ENCODE measurements at places on chromosomes 3 and 15. TPM values are rescaled to one million over a fixed set of nuclear protein-coding genes. Genes with fewer than 3 reads are reported as not detected.

The WDR73 gene
- total RNA-seq = 13.6 TPM

The ADAM10 gene
- 73.1 TPM for total RNA-seq

DNA sequence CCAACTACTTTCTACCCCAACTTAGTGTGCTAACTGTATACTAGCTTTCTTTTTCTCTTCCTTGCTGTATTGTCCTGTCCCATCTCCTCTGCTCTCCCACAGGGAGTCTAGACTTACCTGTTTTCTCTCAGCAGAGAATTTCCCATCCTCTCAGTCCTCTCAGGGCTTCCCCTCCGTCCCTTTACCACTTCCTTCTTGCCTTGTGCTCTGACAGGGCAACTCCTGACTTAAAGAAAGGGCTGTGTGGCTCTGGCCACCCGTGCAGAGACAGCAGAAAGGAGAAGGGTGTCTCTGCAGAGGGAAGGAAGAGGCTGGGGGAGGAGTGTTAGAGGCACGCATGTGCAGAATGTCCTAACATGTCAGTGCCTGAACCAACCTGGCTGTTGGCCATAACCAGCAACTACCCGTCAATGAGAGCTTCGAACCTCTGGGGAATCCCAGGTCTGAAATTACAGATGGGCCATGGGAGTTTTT is at the start of gene GCSAM:
GCSAM (minus strand) TSS at position 274 of the 474 bp plus-strand sequence; CDS start at position 146, 128 bp downstream.
- DNase-seq = no peak

The RYR3 gene
- total RNA-seq = 0.69 TPM

- DNase-seq = no peak
These were observed 6.5 kb upstream of the THBS1 start for GRCh38 chr15:39574427-39574826.

DNA sequence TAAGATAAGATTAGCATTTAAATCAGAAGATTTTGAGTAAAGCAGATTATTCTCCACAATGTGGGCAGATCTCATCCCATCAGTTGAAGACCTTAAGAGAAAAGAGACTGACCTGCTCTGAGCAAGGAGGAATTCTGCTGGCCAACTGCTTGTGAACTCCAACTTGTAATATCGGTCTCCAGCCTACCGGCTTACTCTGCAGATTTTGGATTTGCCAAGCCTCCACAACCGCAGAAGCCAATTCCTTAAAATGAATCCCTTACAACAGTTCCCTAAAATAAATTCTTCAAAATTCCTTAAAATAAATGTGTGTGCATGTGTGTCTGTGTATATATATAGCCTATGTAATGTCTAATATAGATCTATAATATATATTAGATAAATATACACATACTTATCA is 107.4 kb upstream of the KLF13 start:
- no peak for DNase-seq

GRCh38 chr3:129333891-129334290 is 55.2 kb downstream of the HMCES start:
- no peak for DNase-seq

The MTMR10 gene
- 11.0 TPM for total RNA-seq

The RPL22L1 gene
- total RNA-seq = 64.9 TPM

The GP5 gene
- not detected for total RNA-seq

The LOXL1 gene
- total RNA-seq = 11.8 TPM

DNA sequence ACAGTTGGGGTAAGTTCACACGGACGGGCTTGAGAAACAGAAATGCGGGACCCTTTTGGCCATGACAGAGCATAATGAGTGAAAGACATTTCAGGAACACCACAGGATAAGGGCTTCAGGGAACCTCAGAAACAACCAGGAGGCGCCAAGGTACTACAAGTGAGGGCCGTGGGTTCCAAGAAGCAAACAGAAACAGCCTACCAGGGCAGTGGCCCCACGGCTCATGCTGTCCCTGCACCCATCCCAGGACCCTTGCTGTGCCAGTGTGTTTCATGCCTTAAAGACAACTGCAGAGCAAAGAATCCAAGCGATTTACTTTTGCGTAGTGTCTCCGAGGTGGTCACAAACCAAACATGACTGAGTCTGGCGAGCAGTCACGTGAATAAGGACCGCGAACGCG is 54.0 kb downstream of the RUBCN start:
- DNase-seq = no peak

The KCNAB1 gene
- 0.42 TPM for total RNA-seq

DNA sequence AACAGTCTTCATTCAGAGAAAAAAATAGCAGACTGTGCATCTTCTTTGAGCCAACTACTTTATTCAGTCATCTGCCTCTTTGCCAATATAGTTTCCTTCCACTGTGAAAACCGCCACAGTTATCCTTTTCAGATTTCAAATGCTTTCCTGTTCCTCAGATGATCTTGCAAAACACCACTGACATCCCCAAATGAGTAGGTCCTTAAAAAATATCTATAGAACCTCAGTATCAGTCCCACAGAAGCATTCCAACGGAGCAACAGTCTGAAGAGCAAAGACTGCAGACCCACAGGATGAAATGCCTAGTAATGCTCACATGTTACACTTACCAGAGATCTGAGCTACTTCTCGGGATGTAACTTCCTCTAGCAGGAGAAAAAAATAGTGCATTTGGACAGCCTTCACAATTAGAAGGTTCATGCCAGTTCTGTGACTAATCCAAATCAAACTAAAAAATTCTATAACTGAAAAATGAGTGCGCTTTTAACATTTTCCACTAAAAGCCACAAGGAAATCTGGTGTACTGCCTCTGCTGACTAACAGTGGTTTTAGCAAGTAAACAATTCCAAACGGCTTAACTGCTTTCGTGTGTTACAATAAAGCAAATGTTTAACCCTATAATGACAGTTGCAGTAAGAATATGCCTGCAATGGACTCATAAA is at the start of gene ANKRD28:
ANKRD28 (minus strand) TSS at position 338 of the 662 bp plus-strand sequence. CDS start 1,458 bp downstream, outside the sequence.
- no peak for DNase-seq

The SAXO2 gene
- 1.1 TPM for total RNA-seq

- no peak for DNase-seq
These were observed 660 bp downstream of the UROC1 start for GRCh38 chr3:126516936-126517290.

- DNase-seq = no peak
These were observed 27.7 kb downstream of the RAB7A start for GRCh38 chr3:128753715-128754114.

GRCh38 chr3:188349351-188349901 is 195.5 kb downstream of the LPP start:
- DNase-seq = peak; percentile 7

DNA sequence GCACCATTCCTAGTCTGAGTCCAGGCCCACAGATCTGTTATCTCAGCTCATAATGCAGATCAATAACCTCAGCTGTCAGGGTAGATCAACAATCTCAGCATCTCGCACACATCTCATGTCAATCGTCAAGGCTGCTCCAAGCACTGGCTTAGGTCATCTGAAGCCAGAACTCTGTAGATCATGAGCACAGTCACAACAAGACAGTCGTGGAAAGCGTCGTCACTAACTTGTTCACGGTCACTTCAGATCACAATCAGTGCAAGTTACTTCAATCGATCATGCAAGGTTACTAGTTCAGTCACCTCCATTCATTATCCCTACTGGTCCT is 71.8 kb downstream of the RBPMS2 start:
- DNase-seq = no peak

DNA sequence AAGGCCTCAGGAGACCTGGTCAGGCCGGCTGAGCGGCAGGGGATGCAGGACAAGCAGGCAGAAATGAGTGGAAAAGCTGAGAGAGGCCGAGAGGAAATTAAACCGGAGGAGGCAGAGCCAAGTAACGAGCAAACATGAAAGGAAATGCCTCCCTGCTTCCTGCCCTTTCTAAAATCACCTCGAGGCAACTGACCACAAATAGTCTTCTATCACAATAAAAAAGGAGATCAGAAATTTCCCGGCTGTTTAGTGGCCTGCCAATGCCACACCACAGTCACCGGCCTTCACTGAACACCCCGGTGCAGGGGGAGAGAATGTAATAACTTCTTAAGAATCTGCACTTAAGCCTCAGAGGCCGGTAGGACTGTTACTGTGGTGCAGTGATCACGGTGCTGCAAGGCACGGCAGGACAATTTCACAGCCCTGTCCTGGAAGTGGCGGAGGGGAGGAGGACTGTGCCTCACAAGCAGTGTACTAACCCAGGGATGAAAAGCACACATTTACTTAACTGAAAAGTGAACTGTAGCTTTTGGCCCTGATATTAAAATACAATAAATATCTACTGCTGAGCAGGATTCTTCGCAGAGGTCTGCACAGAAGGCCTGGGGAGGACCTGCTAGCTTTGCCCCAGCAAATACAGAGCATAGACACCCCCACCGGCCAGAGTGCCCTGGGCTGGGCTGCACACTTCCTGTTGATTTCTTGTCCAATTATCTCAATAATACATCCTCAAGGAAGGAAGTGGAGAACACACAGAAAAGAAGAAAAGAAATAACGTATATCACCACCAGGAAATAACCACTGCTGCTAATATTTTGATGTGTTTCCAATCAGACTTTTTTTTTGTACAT is 183.5 kb upstream of the NSMCE3 start:
- DNase-seq = peak; percentile 24

The PCOLCE2 gene
- total RNA-seq = 18.3 TPM

GRCh38 chr3:107452436-107452835 is 70.3 kb upstream of the BBX start:
- DNase-seq = no peak

DNA sequence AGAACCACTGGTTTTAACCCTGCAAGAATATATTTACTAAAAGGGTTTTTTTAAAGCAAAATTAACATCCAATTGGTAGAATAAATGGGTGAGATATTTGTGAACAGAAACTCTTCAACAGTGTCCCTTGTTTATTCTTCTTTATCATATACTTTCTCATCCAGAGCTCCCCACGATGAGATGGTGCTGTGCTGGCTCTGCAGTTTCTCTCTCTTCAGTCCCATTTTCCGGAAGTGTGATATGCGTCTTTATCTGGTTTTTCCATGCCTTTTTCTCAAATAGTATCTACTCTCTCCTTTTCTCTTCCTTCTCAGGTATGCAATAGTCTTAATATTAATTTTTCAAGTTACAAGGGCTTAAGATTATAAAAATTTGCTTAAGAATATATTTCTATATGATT is 1.5 kb downstream of the EAF2 start:
- DNase-seq = no peak

- no peak for DNase-seq
These were observed 5.6 kb downstream of the SUCNR1 start for GRCh38 chr3:151879037-151879436.

GRCh38 chr3:17132286-17133115 is 247.7 kb downstream of the PLCL2 start:
- DNase-seq = no peak

The TGM4 gene
- 0.11 TPM for total RNA-seq

- DNase-seq = no peak
These were observed 756.8 kb upstream of the LMCD1 start for GRCh38 chr3:7744850-7745249.

GRCh38 chr3:131401978-131402377 is 20.4 kb downstream of the NUDT16 start:
- DNase-seq = no peak

GRCh38 chr3:173214576-173214975 is 73.5 kb upstream of the SPATA16 start:
- no peak for DNase-seq

The CCDC13 gene
- total RNA-seq = 0.48 TPM

DNA sequence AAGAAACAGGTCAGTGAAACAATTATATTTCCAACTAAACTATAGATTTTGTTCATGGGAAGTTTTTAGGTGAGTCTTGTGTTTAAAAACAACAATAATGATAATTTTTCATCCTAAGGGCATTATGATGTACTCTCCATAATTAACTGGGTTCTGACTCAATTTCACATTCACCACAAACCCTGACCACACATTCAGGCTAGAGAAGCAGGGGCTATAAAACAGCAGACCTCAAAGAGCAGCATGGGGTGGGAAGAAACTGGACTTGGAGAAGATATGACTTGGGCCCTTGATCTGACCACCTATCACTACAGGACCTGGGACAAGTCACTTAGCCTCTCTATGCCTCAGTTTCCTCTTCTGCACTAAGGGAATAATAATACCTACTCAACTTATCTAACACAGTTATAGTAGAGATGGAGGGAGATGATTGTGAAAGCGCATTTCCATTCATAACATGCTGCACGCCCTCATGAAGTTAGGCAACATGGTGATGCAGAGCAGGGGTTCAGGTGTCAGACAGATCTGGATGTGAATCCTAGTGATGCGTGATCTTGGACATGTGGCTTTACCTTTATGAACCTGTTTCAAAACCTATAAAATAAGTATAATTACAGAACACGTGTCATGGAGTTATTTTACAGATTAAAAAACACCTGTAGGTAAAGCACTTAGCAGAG is 63.0 kb upstream of the ACP3 start:
- no peak for DNase-seq

DNA sequence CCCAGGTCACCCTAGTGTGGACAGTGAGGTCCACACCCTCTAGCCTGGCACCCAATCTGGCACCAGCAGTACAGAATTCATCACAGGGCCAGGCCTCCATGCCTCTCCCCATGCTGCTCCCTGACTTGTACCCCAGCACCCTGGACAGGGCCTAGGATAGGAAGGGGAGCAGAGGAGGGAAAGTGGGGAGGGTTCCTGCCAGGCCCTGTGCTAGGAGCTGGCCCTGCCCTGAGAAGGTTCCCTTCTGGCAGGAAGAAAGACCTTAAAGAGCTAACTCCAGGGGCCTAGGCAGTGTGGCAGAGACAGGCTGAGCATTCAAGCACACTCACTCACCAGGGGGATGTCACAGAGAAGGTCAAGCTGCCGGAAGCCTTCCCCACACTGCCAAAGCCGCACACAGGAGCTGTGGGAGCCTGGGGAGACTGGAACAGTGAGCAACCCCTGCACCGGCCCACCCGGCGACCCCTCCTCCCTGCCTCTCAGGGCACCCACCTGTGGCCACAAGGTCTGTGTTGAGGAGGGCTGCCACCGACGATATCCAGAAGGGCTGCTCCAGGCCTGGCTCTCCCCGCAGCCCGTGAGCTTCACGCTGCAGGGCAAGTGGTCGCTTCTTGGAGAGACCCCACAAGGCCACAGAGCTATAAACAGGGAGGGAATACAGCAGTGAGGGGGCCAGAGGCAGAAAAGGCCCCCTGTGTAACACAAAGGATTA is 7.4 kb downstream of the RRP9 start:
- DNase-seq = peak; percentile 18

The TMEM207 gene
- not detected for total RNA-seq

The SOX14 gene
- 1.2 TPM for total RNA-seq

DNA sequence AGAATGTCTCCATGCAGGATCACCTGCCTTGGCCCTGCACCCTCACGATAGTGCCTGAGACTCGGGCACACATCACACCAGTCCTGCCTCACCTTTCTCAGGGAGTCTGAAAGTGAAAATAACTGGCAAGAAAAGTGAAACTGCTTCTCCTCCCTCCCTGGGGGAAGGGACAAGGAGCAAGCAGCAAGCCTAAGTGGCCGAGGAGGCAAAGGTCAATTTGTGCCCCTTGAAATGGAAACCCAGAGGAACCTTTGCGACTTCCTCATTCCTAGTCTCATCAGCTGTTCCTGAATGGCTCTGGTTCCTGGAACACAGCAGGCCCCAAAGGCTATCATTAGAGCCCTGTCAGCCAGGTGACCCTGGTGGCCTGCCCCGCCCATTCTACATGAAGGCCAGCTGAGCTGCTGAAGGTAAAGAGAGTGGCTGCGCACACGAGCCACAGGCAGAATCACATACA is 28.0 kb upstream of the SLCO2A1 start:
- no peak for DNase-seq

The CD200 gene
- total RNA-seq = 49.4 TPM

- no peak for DNase-seq
These were observed 921 bp downstream of the LMLN start for GRCh38 chr3:197960694-197961581.

The TMC3 gene
- total RNA-seq = not detected
